ENCODE measurements at places on chromosomes 3 and 15.

- no peak for DNase-seq
Observed at GRCh38 chr3:67167481-67167880, 169.4 kb downstream of the KBTBD8 start.

- DNase-seq, result no peak
Observed at GRCh38 chr15:91855684-91856489, 2.4 kb downstream of the SLCO3A1 start.

DNA sequence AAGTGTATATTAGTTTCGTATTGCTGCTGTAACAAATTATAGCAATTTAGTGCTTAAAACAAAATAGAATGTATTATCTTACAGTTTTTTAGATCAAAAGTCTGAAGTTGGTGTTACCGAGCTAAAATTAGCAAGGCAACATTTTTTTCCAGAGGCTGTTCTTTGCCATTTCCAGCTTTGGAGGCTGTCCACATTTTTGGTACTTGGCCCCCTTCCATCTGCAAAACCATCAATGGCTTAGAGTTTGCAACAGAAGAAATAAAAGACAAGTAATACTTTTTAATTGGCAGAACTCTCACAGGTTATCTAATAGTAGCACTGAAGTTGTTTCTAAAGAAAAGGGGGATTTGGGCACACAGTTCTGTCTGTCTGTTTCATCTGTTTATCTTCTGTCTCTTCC is 1248.5 kb downstream of the ROBO1 start:
- no peak for DNase-seq

DNA sequence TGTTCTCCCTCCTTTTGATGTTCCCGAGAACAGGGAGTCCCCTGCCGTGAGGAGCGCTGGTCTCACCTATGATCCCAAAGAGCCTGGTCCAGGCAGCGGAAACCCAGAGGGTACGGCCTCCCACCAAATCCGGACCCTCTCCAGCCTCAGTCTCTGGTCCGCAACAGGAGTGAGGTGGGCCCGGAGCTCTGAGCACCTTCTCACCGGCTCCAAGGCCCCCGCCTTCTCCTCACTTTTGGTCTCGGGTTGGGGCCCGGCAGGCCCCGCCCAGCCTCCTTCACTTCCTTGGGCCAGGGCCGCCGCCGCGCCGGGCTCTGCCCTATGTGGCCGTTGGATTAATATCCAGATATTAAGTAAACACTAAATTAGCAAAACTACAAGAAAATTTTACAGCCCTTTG is 5.7 kb upstream of the SKOR1 start:
- DNase-seq, result no peak

DNA sequence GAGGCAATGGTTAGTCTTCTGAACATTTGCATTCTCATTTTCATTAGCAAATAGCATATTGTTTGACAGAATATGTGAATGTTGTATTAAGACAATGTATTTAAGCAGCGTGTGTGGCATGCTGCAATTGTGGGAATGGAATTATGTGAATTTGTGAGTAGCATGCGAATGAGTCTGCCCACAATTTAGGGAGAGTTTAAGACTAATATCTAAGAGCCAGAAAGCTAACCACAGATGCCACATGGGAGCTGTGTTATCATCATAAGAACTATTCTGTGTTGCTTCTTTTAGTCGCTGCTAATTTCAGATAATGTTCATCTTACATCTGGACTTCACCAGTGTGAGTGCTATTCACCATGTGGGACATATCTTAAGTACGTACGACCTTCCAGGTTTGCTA is 494.5 kb downstream of the RBMS3 start:
- no peak for DNase-seq

DNA sequence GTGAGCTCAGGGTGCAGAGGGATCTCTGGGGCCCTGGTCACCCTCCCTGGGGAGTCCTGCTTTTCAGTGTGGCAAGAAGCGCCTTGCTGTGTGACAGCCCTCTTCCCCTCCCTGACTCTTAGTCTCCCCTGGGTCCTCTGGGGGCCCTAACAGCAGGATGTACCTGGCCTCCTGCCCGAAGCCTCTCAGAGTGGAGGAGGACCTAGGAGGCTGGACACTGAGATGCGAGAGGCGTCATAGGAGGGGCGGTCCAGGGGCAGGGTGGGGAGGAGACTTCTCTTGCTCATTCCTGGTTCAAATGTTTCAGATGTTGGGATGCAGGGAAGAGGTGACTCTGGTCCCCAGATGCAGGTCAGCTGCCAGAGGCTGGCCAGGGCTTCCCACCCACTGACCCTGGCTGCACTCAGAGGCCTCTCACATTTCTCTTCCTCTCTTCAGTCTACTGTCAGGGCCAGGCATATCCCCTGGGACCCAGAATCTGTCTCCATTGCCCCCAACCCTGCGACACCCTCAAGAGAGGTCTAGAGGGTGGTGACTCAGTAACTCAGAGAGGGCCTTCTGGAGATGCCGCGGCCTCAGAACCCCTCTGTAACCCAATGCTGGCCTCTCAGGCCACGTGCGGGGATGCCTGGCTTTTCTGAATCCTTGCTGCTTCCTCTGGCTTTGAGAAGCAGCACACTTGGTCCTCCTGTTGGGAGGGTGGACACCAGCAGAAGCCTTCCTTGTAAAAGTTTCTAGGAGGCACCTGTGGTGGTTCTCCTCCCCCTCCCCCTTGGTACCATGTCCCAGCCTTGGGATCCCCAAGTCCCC is 25.9 kb downstream of the SNX33 start:
- peak; percentile 23 for DNase-seq

DNA sequence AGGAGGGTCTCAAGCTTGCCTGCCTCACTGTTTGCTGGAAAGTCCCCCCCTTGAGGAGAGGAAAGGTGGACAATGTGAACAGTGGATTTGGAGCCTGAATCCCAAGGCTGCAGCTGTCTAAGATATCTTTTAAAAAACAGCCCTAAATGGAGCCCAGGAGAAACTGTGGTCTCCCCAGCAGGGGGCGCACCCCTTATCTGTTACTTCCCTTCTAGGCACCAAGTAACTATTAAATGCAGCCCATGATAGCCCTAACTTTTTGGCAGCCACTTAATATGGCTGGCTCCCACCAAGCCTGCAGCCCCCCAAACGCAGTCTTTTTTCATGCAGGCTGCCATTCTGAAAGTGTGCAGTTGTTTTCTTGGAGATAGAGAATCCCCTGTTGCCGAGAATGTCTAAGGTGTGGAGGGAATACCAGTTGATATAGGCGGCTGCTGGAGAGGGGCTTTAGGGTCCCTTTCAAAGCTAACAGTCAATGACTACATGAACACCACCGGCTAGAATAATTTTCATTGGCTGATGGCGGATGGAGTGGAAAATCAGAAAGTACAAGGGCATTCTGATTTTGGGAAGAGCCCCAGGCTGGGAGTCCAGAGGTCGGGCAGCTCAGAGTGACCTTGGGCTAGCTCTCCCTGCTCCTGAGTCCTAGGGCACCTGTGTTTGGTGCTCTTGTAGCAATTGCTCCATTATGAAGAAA is 1.3 kb downstream of the RHCG start:
- DNase-seq, result no peak

DNA sequence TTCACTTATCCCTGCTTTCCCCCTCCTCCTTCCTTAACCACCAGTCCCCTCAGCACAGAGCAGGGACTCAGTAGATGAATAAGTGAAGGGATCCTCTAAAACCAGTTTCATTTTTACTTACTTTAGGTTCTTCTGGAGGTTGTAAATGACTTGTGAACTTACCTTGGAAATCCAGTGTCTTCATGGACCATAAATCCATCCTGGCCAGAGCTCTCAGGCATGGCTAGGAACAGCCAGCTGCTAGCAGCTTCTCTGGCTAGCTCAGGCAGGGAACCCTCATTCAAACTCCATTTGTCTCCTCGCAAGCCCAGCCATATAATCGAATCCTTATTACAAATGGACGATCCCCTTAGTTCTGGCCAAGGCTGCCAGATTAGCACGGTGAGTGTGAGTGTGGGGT is 78.5 kb downstream of the LRTM1 start:
- DNase-seq, result no peak

- DNase-seq, result no peak
Observed at GRCh38 chr3:59994732-59995304, 945.0 kb upstream of the CFAP20DC start.

- DNase-seq, result no peak
Observed at GRCh38 chr3:31096661-31097395, 202.4 kb upstream of the GADL1 start.

GRCh38 chr3:52688266-52688665 is 2.4 kb downstream of the GNL3 start:
- DNase-seq, result no peak

GRCh38 chr3:171236265-171237008 is 209.9 kb upstream of the SLC2A2 start:
- DNase-seq, result no peak
